ENCODE measurements at places on chromosomes 6 and 20.

DNA sequence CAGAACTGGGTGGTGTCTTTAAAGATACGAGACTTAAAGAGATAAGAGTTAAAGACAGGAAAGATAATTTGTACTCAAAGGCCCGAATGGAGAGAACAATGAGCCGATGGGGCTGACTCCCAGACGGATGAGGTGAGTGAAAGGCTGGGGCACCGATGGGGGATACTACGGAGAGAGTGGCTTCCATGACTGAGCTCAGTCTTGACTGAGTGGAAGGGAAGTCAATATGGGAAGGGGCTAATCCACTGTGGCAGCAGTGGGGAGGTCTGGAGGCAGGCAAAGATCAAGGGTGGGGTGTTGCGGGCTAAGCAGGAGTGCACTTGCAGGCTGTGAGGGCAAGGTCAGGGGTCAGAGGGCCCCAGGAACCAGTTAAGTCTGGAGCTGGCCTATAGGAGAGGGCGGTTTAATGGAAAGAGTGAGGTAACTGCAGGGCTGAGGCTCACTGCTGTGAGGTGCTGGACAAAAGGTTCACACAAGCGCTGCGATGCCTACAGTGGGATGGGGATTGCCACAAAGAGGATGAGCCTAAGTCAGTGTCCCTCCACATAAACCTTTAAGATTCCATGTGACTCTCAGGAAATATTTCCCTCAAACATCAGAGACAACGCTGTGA, 42.1 kb downstream of the FAXC start:
- DNase-seq, result no peak

- DNase-seq, result no peak
These were observed at the start of gene GATA5 for GRCh38 chr20:62475772-62476055. GATA5 (minus strand) TSS chr20:62475995; CDS start chr20:62475521, 474 bp downstream.

DNA sequence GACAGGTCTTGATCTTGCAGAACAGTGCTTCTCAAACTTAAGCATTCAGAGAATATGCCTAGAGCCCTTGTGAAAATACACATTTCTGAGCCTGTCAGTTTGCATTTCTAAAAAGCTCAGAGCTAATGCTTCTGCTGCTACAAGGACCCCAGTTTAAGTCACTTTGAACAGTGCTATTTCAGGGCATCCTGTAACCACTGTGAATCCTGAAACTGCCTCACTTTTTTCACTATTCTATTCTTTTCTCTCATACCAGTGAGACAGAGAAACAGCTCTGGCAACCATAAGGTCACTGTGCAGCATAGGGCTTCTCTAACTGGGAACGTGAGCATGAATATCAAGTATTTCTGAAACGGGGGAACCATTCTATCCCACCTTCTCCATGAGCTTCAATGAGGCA, 51.2 kb downstream of the LGSN start:
- no peak for DNase-seq

- no peak for DNase-seq
These were observed 71.8 kb downstream of the FIG4 start for GRCh38 chr6:109762769-109763441.

- peak; percentile 63 for DNase-seq
These were observed 164.1 kb downstream of the FRK start for GRCh38 chr6:115896538-115897129.

All from umbilical cord (tissue), 2 donors.